WTC11 (cell line): ENCODE measurements at places on chromosomes 4 and X. TPM values are rescaled to one million over a fixed set of nuclear protein-coding genes. Genes with fewer than 3 reads are reported as not detected.

Gene PAK3
- total RNA-seq: 4.8 to 5.1 TPM (median 4.9 TPM) in 3 replicates

Gene TTC29
- total RNA-seq: 0.09 to 0.16 TPM in 2 of 3 replicates, not detected in the other

Gene SASH3
- total RNA-seq: 0.22 to 0.57 TPM (median 0.25 TPM) in 3 replicates

Gene ZFP92
- total RNA-seq: 0.23 to 0.31 TPM (median 0.27 TPM) in 3 replicates

Gene ZAR1
- total RNA-seq: 0.87 to 1.4 TPM (median 0.89 TPM) in 3 replicates

Gene CYTL1
- 3.2 to 7.9 TPM (median 7.1 TPM) in 3 replicates for total RNA-seq

Gene PHEX
- total RNA-seq: 0.02 to 0.04 TPM (median 0.02 TPM) in 3 replicates

Gene KCNIP4
- not detected in 3 replicates for total RNA-seq

Gene BMX
- not detected in 3 replicates for total RNA-seq

Gene IL2
- 0.61 to 2.2 TPM (median 0.64 TPM) in 3 replicates for total RNA-seq

Gene OPRPN
- total RNA-seq: not detected in 3 replicates

Gene CXorf58
- total RNA-seq: 0.27 TPM in 1 of 3 replicates, not detected in the others

Gene MORF4L2
- 325 to 355 TPM (median 329 TPM) in 3 replicates for total RNA-seq

Gene TMEM175
- 6.4 to 10.6 TPM (median 9.2 TPM) in 3 replicates for total RNA-seq

Gene OPN1MW2
- total RNA-seq: not detected in 3 replicates

Gene ZDHHC15
- 1.5 to 2.0 TPM (median 1.9 TPM) in 3 replicates for total RNA-seq

Gene GSX2
- not detected in 3 replicates for total RNA-seq

Gene ADH7
- total RNA-seq: not detected in 3 replicates

Gene PNMA3
- 3.7 to 6.5 TPM (median 5.8 TPM) in 3 replicates for total RNA-seq

Gene PRRG1
- 6.7 to 8.1 TPM (median 7.1 TPM) in 3 replicates for total RNA-seq

Gene LRCH2
- 3.5 to 3.8 TPM (median 3.5 TPM) in 3 replicates for total RNA-seq

Gene BEND2
- not detected in 3 replicates for total RNA-seq

Gene DUSP21
- not detected in 3 replicates for total RNA-seq

Gene GPR173
- total RNA-seq: 7.3 to 11.0 TPM (median 9.3 TPM) in 3 replicates

Gene ZNF595
- 17.5 to 24.5 TPM (median 19.4 TPM) in 3 replicates for total RNA-seq

Gene UGT2B11
- not detected in 3 replicates for total RNA-seq

Gene CACNA1F
- total RNA-seq: 1.6 to 2.7 TPM (median 1.8 TPM) in 3 replicates

Gene TRIML1
- total RNA-seq: not detected in 3 replicates

Gene SAGE1
- total RNA-seq: not detected in 3 replicates

Gene XAGE1A
- total RNA-seq: not detected in 3 replicates

Gene SHROOM3
- total RNA-seq: 52.2 to 71.9 TPM (median 52.6 TPM) in 3 replicates

Gene LRAT
- total RNA-seq: 33.0 to 37.7 TPM (median 34.5 TPM) in 3 replicates

Gene CXCL1
- 0.85 to 1.4 TPM (median 1.4 TPM) in 3 replicates for total RNA-seq

Gene FAM47A
- total RNA-seq: not detected in 3 replicates

Gene DGAT2L6
- total RNA-seq: not detected in 3 replicates

Gene FHDC1
- total RNA-seq: 15.5 to 18.1 TPM (median 17.1 TPM) in 3 replicates

Gene BEND4
- total RNA-seq: 40.0 to 43.4 TPM (median 43.0 TPM) in 3 replicates

Gene NPY5R
- 4.5 to 6.2 TPM (median 6.0 TPM) in 3 replicates for total RNA-seq

Gene MTM1
- 7.6 to 10.4 TPM (median 8.6 TPM) in 3 replicates for total RNA-seq

Gene NKAP
- total RNA-seq: 6.4 to 6.9 TPM (median 6.7 TPM) in 3 replicates

Gene SORBS2
- 29.5 to 44.5 TPM (median 31.4 TPM) in 3 replicates for total RNA-seq

Gene CD40LG
- 0.11 TPM in 1 of 3 replicates, not detected in the others for total RNA-seq

Gene RPL39
- total RNA-seq: 1,551 to 1,842 TPM (median 1,763 TPM) in 3 replicates
